ENCODE measurements at places on chromosomes 6 and 20. TPM values are rescaled to one million over a fixed set of nuclear protein-coding genes. Genes with fewer than 3 reads are reported as not detected.

Gene TMEM244
- total RNA-seq: not detected

Gene HMGN3
- total RNA-seq: 60.0 TPM

Gene TAB2
- 156 TPM for total RNA-seq

Gene ADGB
- not detected for total RNA-seq

Gene MRPS10
- total RNA-seq: 35.9 TPM

Gene COL9A1
- not detected for total RNA-seq

Gene BCKDHB
- 14.9 TPM for total RNA-seq
